ENCODE measurements at places on chromosomes 1 and 21. TPM values are rescaled to one million over a fixed set of nuclear protein-coding genes. Genes with fewer than 3 reads are reported as not detected.
A peak's percentile ranks its signal among the peaks of the same experiment; 100 is the strongest.

DNA sequence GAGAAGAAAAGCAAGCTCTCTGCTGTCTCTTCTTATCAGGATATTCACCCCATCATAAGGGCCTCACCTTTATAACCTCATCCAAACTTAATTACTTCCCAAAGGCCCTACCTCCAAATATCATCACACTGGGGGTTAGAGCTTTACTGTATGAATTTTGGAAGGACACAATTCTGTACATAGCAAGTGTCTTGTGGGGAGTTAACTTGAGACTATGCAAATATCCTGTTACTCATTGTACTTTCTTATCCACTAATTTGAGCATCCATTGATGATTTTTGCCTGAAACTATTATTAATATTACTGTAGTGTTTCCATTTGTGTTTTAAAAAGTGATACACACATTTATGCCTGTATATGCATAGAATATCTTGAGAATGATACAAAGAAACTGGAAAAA, 129.1 kb upstream of the IVNS1ABP start:
- DNase-seq, result no peak

GRCh38 chr1:30815556-30815955, 58.0 kb upstream of the LAPTM5 start:
- no peak for DNase-seq

DNA sequence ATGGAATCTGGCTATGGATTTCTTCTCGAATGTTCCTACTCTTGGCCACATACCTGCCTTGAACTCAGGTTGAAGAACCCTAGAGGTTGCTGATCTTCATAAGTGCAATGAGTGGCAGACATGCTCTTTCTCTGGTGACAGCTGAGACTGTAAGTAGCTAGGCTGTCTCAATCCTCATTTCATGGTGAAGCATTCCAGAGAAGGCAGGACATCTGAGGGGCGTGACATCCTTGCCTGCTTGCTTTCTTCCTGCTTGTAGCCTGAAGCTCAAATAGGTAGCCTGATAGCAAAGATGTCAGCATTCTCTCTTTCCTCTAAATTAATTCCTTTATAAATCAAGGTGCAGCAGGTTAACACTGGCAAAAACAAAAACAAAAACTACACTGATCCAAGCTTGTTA, 114.6 kb upstream of the MAGI3 start:
- no peak for DNase-seq

- DNase-seq, result peak; percentile 43
Measured at GRCh38 chr1:108570128-108570527, 10.2 kb downstream of the EEIG2 start.

- DNase-seq, result no peak
Measured at GRCh38 chr1:150024156-150024555, 13.6 kb upstream of the OTUD7B start.

DNA sequence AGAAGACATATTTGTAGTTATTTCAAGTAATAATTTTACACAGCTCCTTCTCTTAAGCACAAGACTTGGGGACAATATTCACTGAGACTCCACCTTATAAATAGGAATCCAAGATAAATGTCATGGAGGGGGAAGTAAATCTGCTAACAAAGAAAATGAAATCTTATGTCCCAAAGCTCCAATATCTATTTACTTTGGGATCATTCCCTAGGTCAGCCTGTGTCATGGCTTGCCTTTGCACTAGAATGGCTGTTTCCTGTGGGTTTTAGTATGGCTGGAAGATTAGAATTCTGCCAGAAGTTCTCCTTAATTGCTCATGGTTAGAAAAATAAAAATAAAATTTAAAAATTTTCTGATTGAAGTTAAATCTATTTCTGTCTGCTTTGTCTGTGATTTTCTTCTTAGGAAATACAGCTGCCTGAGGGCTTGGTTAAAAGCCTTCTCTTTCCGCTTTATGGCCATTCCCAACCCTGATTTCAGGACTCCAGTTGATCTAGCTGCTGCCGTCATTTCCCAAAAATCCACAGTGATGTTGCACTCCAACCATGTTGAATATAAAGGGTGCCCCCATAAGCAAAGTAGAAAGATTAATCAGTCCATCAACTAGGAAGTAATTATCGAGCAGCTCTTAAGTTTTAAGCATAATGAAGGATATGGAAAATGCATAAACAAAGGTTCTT, 326.4 kb upstream of the LYPLAL1 start:
- no peak for DNase-seq

DNA sequence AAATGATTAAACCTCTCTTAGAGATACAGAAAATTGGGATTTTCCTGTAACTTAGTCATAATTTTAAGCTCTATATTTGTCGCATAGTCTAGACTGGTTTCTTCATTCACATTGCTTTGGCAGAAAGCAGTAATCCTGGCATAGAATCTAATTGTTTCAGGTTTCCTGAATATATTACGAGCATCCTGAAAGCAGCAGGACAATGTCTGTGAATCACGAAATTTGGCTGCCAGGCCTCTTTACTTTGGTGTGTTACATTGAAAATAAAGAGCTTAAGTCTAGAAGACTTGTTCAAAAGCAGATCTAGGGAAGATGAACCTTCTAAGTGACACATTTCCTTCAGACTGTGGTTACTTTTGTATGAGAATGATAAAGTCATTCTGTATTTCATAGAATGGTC, 72.2 kb downstream of the TDRD5 start:
- no peak for DNase-seq

The CD1D gene
- not detected for total RNA-seq

The FMO3 gene
- total RNA-seq, result 2.3 TPM

The CTTNBP2NL gene
- total RNA-seq, result 13.3 TPM

The DPT gene
- 58.8 TPM for total RNA-seq

The CRYAA gene
- total RNA-seq, result not detected
